ENCODE measurements at places on chromosomes 13 and 19.

DNA sequence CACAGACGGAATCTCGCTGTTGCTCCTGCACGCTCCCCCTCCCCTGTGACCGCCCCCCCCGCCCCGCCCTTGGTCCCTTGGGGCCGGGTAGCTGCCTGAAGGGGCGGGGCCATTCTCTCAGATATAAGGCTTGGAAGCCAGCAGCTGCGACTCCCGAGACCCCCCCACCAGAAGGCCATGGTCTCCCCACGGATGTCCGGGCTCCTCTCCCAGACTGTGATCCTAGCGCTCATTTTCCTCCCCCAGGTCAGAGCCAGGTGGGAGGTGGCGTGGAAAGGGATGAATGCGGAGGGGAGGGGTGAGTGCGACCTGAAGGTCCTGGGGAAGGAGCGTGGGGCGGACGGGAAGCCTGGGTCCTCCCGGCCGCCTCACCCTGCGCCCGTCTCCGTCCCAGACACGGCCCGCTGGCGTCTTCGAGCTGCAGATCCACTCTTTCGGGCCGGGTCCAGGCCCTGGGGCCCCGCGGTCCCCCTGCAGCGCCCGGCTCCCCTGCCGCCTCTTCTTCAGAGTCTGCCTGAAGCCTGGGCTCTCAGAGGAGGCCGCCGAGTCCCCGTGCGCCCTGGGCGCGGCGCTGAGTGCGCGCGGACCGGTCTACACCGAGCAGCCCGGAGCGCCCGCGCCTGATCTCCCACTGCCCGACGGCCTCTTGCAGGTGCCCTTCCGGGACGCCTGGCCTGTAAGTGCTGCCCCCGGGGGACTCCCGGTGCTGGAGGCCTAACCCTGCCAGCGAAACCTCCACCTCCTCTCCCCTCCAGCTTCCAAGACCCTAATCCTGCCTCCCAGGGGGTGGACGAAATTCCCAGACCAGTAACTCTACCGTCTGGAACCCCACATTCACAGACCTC lies at the start of gene DLL3:
Gene DLL3 (plus strand): TSS at position 150 of the 845 bp plus-strand sequence. CDS start 28 bp downstream, at position 178.
- DNase-seq = peak; percentile 37

GRCh38 chr19:30567536-30568232 lies 195.5 kb downstream of the ZNF536 start:
- DNase-seq = no peak

DNA sequence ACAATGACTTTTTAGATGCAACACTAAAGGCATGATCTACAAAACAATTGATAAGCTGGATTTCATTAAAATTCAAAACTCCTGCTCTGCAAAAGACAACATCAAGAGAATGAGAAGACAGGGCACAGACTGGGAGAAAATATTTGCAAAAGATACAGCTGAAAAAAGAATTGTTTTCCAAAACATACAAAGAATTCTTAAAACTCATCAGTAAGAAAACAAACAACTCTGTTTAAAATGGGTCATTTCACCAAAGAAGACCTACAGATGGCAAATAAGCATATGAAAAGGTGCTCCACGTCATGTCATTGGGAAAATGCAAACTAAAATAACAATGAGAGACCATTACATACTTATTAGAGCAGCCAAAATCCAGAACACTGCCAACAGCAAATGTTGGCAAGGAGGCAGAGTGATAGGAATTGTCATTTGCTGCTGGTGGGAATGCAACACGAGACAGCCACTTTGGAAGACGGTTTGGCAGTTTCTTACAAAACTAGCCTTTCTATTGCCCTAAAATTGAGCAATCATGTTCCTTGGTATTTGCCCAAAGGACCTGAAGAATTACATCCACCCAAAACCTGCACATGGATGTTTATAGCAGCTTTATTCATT lies 39.2 kb downstream of the FLT1 start:
- no peak for DNase-seq

DNA sequence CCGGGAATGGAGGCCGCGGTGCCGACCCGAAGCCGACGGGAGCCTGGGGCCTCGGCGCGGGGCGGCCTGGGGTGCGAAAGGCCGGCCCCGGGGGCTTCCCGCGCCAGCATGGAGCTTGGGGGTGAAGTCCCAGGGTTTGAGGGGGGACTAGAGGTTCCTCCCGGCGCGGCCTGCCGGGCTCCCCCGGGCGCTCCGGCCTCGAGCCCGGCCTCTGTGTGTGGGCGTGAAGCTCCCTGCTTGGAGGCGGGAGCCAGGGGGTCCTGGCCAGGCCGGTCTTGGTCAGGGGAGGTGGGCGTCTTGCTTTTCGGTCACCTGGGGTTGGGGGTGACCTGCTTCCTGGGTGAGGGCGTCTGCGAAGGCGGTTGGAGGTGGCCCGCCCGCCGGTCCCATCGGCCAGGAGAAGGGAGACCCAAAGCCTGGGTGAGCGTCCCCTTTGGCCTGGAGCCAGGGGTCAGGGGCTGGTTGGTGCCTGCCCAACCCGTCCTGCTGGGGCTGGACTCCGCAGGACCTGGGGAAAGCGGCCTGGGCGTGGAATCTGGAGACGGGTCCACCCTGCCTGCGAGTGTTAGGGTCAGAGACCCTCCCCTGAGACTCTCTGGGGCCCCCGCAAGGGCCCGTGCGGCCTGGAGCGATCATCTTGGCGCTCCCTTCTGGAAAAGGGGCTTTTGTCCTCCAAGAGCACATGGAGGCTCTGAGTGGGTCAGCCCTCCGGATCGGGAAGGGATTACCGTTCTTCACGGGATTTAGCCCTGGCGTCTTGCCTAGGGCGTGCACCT lies 535 bp downstream of the BSG start:
- DNase-seq = peak; percentile 63

- no peak for DNase-seq
Measured at GRCh38 chr19:15400521-15401396, 18.0 kb downstream of the AKAP8L start.

DNA sequence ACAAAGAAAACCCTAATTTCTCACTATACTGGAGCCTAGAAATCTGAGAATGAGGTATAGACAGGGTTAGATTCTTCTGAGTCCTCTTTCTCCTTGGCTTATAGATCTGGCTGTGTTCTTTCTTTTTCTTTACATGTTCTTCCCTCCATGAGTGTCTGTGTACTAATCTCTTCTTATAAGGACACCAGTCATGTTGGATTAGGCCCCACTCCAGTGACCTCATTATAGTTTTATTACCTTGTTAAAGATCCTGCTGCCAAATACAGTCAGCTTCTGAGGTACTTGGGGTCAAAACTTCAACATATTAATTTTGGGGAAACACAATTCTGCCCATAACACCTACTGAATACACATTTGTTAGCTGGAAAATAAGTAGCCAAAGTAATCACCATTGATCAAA lies 302.6 kb downstream of the PCDH9 start:
- DNase-seq = peak; percentile 34
